ENCODE measurements at places on chromosomes 3 and 15.

DNA sequence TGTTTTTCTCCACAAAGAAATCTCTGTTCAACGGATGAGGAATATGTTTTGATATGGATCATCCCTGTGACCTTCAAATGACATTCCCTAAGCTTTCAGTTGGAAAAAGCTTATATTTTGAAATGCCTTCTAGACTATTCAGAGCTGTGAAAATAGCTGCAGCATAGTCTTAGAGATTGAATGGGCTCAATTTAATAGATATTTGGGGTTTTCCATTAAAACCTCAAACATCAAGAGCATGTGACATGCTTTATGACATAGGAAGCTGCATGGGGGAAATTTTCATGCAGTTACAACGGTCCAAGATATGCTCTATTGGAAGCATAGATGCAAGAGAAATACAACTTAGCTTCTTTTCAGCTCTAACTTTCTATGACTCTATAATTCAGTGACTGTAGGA lies 102.8 kb downstream of the LSAMP start:
- no peak for DNase-seq

DNA sequence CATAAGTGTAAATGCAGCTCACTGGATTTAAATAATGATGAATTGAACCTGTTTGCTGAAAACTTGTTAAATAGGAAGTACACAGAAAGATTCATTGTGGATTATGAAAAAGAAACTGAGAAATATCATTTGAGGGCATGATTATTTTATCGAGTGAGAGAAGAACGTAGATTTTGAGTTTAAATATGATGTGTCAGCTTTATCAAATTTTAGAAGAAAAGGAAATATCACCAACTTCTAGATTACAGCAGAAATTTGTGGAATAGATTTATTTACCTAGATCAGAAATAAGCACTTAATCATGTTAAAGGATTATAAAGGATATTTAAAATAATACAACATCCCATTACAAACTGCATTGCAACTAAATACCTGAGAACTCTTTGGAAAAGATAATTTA lies 315.5 kb downstream of the ZPLD1 start:
- DNase-seq: no peak

GRCh38 chr15:88701561-88702095 lies 62.8 kb downstream of the ISG20 start:
- no peak for DNase-seq

DNA sequence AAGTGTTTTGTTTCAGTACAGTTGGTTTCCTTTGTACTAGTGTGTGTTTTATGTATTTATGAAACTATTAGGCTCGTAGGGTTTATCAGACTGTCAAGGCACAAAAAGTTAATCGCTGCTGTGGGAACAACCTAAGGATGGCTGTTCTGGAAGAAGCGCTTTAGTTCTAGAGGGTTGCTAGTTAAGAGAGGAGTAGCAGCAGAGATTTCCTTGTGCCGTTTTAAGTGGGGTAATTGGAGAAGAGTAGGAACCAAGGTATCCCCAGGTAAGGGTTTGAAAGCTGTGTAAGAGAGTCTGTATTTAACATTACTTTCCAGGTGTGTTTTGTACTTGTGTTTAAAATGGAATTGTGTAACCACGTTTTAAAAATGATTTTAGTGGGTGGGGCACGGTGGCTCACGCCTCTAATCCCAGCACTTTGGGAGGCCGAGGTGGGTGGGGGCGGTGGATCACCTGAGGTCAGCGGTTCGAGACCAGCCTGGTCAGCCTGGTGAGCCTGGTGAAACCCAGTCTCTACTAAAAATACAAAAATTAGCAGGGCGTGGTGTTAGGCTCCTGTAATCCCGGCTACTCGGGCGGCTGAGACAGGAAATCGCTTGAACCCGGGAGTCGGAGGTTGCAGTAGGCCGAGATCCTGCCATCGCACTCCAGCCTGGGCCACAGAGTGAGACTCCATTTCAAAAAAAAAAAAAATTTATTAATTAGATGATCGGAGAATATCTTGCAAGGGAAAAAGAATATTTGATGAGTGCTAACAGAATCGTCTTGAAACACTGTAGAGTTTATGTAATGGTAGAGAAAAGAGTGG lies 2.6 kb downstream of the MORF4L1 start:
- DNase-seq: no peak

DNA sequence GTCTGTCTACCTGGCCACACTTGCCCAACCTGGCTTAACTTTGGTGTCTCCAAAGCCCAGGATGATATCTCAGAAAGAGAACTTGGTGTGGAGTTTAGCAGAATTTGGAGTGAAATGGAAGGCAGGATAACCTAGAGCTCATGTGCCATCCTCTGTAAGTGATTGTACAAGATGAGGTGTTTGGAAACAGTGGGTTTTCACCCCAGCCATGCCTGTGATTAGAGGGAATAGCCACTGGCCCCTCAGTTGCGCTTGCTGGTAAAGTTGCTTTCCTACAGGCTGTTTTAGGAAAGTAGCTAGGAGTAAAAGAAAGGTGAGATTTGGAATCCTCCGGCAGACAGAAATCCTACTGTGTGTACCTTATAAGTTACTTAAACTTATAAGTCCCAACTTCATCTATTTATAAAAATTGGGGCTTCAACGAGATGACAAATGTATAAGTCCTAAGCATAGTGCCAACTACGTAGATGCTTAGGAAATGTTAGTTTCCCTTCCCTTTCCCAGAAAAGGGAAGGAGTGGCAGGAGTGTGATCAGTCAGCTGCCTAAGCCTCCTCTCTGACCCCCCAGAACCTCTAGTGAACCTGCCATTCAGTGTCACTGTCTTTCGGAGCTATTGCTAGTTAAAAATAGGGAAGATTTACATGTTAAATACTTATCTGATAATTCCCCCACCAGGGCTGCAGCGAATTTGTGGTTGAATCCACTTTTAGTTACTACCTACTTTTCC lies 13.4 kb upstream of the BMF start:
- no peak for DNase-seq

DNA sequence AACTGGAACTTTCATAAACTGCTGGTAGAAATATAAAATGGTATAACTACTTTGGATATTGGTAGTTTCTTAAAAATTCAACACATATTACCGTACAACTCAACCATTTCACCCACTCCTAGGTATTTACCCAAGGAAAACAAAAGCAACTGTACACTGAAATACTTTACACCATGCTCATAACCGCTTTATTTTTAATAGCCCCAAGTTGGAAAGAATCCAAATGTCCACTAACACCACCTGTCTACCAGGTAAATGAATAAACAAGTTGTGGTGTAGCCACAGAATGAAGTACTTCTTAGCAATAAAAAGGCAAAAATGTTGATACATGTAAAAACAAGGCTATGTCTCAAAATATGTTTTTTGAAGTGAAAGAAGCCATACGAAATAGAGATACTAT lies 215.9 kb upstream of the PEX5L start:
- DNase-seq: no peak

DNA sequence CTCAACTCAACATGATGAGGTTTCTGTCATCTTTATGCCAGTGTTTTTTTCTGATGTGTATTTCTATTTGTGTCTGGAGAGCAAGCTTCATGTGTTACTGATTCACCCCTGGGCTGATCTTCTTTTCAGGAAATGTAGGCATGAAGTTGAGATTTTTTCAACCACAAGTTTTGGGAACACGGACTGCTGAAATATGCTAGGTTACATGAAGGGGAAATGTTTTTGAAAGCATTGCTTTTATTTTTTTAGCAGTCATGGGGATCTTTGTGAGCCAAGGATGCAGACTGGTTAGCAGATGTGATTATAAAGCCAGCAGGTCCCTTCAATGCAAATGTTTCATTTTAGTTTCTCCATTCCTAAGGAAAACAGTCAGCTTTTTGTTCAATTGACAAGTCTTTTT lies 219.3 kb upstream of the COL8A1 start:
- peak; percentile 80 for DNase-seq

- no peak for DNase-seq
These were observed 18.2 kb downstream of the APBA2 start for GRCh38 chr15:28904003-28904402.

DNA sequence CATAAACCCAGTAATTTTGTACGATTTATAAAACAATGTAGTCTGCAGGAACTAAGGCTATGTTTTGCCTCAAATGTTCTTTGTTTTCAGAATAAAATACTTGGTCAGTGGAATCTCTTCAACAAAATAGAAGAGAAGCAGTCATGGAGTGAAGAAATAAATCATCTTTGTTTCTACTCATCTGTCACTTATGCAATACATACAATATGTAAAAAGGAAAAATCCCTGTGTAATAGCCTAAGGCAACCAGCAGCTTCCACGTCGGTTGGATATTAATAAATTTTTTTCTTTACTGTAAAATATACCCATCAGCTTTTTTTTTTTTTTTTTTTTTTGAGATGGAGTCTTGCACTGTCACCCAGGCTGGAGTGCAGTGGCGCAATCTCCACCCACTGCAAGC lies 5.2 kb upstream of the WDR5B start:
- DNase-seq: no peak

GRCh38 chr3:126956866-126957650 lies 25.9 kb upstream of the PLXNA1 start:
- no peak for DNase-seq

DNA sequence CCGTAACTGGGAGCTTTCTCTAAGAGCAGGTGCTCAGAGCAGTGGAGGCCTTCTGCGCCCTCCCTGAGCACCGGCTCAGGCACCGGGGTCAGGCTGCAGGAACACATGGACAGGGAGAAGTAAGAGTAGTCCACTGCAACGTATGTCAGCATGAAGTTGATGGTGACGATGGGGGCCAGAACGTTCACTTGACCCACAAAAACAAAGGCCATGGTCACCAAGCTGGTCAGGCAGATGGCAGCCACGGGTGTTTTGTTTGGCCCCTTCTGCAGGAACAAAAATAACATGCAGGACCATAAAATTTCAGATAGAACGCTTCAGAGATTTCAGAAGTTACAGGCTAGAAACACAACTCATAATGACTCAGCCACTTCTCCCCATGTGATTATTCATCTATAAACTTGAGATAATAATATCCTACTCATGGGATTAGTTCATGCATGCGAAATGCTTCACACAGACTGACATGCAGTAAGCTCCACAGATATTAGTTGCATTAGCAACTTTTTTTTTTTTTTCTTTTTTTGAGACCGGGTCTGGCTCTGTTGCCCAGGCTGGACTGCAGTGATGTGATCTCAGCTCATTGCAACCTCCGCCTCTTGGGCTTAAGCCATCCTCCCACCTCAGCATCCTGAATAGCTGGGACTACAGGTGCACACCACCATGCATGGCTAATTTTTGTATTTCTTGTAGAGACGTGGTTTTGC lies 52.2 kb upstream of the HEG1 start:
- DNase-seq: peak; percentile 79

DNA sequence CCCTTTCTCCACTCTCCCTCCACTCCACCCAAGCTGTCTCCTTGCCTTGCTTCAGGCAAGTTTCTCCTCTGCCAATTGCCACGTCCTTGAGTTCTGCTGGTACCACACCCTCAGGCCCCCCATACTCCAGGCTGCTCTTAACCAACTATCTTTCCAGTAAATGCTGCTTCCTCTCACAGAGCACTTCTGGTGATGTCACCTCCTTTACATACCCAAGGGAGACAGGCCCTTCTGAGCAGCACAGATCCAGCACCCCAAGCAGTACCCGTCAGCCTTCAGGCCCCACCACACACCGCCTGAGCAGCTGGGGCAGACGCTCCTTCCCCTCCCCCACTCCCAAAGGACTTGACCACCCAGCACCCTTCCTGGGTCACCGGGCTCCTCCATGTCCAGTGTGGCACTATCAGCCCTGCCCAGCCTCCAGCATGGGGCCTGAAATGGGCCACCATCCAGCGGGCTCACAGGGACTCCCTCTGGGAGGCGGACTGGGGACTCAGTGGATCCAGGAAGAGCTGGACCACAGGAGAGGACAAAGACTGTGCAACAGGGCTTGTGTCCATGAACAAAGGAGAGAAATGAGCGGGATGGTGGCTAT lies 50.2 kb downstream of the KLF15 start:
- DNase-seq: no peak

DNA sequence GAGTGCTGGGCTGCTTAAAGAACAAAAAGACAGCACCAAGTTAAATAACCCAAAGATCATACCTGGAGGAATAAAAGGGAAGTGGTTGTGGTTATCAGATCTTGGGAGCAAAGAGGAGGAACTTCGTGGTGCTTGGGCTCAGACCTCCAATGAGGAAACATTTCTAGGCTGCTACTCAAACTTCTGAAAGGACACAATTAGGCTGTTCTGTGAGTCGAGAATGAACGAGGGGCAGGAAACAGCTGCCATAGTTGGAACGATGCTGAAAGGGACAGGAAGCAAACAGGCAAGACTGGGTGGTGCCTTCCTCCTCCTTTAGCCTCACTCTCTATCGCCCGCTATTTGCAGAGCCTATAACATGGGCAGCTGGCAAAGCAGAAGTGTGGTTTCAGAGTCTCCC lies 276.3 kb upstream of the ARRDC4 start:
- DNase-seq: no peak

DNA sequence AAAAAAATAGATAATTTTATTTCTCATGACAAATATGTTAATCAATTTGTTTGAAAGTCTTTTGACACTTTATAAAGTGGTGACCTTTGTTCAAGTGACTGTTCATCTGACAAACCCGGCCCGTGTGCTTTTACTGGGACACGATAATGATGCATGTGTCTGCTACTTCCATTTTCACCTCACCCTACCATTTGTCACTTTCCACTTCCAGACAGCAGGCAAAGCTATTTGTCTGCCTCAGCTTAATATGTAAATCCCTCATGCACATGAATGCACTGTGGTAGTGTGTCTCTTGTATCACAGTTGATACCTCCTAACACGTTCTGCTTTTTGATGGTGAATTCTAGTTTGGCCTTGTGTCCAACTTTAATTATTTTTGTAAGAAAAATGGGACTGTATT lies 204.3 kb downstream of the BBX start:
- DNase-seq: no peak

DNA sequence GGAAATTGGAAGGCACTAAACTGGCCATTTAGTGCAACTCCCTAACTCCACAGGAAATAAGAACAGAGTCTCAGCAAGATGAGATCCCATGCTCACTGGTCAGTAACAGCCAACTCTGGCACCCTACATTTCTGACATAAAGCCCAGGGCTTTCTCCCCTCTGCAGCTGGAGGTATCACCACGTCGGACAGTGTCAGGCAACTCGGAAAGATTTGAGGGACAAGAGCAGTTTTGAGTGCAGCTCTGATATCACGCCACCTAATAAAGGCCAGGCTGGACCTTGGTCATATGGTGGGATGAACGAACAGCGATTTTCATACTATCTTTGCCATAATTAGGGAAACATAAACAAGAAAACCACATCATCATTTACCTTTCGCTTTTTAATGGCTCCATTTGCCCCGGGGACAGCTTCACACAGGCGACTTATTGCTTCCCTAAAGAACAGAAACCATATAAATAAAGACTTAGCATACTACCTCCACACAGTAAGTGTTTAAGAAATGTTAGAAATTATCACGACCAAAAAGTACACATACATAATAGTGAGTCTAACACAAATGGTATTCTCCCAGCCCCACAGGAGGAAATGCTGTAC lies 12.5 kb downstream of the EID1 start:
- no peak for DNase-seq
